T-helper 2 cell treated with Interferon-gamma antibody and Interleukin-4, amounts not matched to agents 100 ng/mL and 5 ng/mL, for 36 hours (primary cell): ENCODE measurements at places on chromosomes 2 and 18. TPM values are rescaled to one million over a fixed set of nuclear protein-coding genes. Genes with fewer than 3 reads are reported as not detected.

LONRF2 gene
- 0.16 and 0.27 TPM in 2 replicates for total RNA-seq

HEATR5B gene
- 22.1 and 23.4 TPM in 2 replicates for total RNA-seq

RFTN2 gene
- total RNA-seq: not detected in 2 replicates

LAMA3 gene
- 0.11 TPM in 2 replicates for total RNA-seq

COL5A2 gene
- 0.27 and 0.52 TPM in 2 replicates for total RNA-seq

RAPGEF4 gene
- total RNA-seq: 0.73 and 0.75 TPM in 2 replicates

LRATD1 gene
- not detected in 2 replicates for total RNA-seq

POMC gene
- total RNA-seq: 3.0 and 4.1 TPM in 2 replicates

TM4SF20 gene
- not detected in 2 replicates for total RNA-seq

ABCA12 gene
- total RNA-seq: not detected in 2 replicates

ZBTB7C gene
- 0.11 and 0.16 TPM in 2 replicates for total RNA-seq

MC4R gene
- total RNA-seq: not detected in 2 replicates

FBXO36 gene
- 0.41 and 0.52 TPM in 2 replicates for total RNA-seq

NR4A2 gene
- total RNA-seq: 1.9 and 2.1 TPM in 2 replicates

KCNG3 gene
- total RNA-seq: 0.05 TPM in 1 of 2 replicates, not detected in the other

SPP2 gene
- total RNA-seq: not detected in 2 replicates

SPTBN1 gene
- 169 and 172 TPM in 2 replicates for total RNA-seq

SPC25 gene
- 36.2 and 36.6 TPM in 2 replicates for total RNA-seq

CYS1 gene
- total RNA-seq: 0.70 and 0.73 TPM in 2 replicates

LYG2 gene
- not detected in 2 replicates for total RNA-seq

LIPG gene
- total RNA-seq: 0.64 TPM in 1 of 2 replicates, not detected in the other

CHST9 gene
- total RNA-seq: not detected in 2 replicates

CRYGC gene
- total RNA-seq: not detected in 2 replicates

C1GALT1C1L gene
- 0.14 and 0.25 TPM in 2 replicates for total RNA-seq
